ENCODE measurements at places on chromosomes 11 and 22.

DNA sequence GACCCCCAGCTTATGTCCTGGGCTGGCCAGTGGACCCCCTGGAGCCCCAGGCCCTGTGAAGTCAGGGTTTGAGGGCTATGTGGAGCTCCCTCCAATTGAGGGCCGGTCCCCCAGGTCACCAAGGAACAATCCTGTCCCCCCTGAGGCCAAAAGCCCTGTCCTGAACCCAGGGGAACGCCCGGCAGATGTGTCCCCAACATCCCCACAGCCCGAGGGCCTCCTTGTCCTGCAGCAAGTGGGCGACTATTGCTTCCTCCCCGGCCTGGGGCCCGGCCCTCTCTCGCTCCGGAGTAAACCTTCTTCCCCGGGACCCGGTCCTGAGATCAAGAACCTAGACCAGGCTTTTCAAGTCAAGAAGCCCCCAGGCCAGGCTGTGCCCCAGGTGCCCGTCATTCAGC is 24.6 kb downstream of the CSF2RB start:
- no peak for DNase-seq

DNA sequence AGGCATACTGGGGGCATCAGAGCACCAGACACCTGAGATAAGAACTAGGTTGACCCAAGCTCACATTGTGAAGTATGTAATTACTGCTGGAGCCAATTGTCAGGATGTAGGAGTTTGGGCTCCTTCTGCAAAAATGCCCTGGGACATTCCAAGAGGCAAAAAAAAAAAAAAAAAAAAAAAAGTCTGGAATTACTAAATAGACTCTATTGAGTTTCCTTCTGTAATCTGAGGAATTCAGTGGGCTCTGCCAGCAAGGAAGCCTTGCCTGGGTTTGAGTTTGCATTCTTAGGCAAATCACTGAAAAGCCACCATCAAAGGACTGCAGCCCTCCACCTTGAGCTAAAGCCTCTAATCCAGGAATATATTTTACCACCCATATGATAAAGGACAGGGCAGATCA is 8.0 kb upstream of the CAVIN3 start:
- no peak for DNase-seq

DNA sequence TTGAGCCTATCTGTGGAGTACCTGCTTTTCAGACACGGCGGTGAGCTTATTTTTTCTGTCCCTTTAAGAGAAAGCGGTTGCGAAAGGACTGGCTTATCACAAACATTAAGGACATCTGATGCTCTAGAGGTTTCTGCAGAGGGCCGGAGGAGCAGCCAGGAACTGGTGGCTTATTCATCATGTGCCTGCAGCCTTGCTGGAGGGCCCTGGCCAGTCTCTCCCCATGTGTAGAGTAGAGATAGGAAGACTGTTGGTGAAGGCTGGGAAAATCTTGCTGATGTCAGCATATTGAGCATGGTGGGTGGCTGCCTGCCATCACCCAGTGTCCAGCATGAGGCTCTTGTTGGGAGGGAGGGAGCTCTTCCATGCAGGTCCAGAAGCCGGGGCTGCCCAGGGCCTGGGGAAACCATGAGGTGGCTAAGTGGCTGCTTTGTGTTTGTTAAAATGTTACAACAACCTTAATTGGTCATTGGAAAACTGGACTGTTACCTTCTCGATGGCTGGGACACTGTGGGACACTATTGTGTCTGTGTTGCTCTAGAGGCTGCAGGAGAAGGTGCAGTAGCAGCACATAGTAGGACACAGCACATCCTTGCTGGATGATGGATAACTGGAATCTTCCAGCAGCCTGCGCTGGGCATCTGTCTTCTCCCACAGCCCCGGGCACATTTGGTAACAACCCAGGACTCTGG is 54.3 kb downstream of the TSPAN18 start:
- peak; percentile 98 for DNase-seq

- peak; percentile 24 for DNase-seq
These were observed 89.2 kb downstream of the PLEKHA7 start for GRCh38 chr11:16924826-16925560.

DNA sequence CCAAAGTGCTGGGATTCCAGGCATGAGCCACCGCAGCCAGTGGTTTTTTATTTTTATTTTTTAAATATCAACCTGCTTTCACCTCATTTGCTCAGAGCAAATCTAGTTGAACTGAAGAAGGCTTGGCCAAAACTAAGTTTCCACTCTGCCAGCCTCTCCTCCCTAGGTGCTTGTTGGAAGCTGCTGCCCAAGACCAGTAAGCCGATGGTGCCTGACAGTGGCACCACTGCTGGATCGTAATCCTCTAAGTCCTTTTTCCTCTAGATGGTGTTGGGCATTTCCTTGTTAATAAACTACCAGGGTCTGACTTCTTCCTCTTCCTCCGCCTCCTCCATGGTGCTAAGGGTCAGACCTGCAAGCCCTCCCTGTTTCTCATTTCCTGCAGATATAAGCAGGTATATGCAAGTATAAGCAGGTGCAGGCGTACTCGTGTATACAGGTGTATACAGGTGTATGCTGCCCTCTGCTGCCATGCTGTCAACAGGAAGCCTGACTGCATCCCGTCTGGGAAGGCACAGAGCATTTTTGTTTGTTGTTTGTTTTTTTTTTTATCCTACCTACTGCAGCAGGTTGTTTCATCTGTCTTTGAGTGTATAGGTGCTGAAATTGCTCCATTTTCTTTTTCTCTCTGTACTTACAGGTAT is 1.6 kb downstream of the NADSYN1 start:
- no peak for DNase-seq

GRCh38 chr22:30825711-30826505 is 131.2 kb downstream of the OSBP2 start:
- no peak for DNase-seq

DNA sequence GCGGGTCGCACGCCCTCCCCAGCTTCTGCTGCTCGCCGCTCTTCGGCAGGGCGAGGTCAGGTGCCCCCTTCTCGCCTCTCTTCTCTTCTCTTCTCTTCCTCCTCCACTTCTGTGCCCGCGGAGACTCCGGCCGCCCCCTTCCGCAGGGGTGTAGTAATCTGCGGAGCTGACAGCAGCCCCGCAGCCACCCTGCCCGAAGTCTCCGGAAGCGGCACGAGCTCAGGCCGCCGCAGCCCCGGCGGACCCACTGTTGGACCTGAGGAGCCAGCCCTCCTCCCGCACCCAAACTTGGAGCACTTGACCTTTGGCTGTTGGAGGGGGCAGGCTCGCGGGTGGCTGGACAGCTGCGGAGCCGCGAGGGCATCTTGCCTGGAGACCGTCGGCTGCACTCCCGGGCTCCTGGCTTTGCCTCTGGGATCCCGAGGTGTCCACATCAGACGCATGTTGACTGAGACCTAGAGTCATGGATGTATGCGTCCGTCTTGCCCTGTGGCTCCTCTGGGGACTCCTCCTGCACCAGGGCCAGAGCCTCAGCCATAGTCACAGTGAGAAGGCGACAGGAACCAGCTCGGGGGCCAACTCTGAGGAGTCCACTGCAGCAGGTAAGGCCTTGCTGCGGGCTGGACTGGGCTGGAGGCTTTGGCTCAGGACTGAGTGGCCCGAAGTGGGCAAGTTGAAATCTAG is 486 bp downstream of the STIM1 start:
- peak; percentile 70 for DNase-seq

Data from hematopoietic multipotent progenitor cell treated with erythropoietin and hydrocortisone succinate and interleukin-3 and kit ligand, for 6 days (in vitro differentiated cells).